ENCODE measurements at places on chromosomes 5 and 9.

- DNase-seq: no peak
Observed at GRCh38 chr9:35791297-35791921, at the start of gene NPR2. Gene NPR2 (plus strand): TSS chr9:35791591. CDS start chr9:35792409, 818 bp downstream.

DNA sequence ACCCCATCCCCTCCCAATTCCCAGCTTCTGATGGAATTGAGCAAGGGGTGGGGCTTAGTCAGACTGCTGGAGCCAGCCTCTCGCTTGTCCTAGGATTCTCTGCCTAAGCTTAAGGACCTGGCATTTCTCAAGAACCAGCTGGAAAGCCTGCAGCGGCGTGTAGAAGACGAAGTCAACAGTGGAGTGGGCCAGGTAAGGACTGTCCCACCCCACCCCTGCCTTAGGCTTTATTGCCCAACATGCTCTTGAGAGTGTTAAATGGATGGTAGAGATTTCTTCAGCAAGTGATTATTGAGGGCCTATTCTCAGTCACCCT is 1.1 kb downstream of the SLC35A4 start:
- DNase-seq: no peak

DNA sequence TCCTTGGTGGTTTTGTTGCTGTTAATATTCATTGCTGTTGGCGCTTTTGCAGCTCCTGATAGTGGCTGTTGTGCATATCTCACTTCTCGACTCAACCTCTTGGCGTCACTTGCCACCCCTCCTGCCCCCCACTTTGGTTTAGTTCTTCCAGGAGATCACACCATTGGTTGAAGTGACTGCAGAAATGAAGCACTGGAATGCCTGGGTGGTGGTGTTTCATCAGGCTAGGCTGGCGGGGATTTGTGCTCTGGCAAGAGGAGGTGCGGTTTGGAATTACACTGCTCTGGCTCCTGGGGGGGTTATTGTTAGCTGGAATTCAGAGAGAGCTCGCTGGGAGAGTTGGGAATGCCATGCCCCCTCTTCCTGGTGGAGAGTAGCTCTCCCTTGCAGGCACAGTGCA is 11.5 kb downstream of the PRRC2B start:
- DNase-seq: no peak

- no peak for DNase-seq
Observed at GRCh38 chr5:18321262-18321942, 687.1 kb downstream of the TAF11L14 start.

GRCh38 chr5:98568336-98568735 is 205.1 kb upstream of the RGMB start:
- no peak for DNase-seq

DNA sequence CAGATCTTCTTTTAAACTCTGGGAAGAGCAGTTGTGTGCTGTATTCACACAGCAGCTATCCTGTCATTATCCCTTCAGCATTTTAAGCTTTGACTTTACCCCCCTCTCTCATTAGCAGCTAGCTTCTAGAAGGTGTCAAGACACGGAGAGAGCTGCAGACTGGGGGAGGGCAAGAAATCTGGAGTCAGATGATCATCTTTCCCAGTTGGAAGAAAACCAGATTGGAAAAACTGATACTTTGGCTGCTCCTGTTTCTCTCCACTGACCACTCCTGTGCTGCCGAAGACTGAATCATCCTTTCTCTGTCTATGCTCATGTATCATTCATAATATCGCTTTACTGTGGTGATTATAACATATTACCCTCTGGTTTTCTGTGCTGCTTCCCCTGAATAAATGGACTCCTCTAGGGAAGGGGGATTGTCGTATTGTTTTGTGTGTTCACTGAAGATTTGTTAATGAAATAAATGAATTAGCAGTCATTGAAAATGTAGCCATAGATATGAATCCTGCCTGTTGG is 75.1 kb downstream of the SH3GL2 start:
- DNase-seq: no peak

- DNase-seq: no peak
Observed at GRCh38 chr9:95753762-95754465, 121.6 kb upstream of the ERCC6L2 start.

- no peak for DNase-seq
Observed at GRCh38 chr5:168285696-168286095, 5.7 kb upstream of the WWC1 start.

GRCh38 chr9:87657190-87657589 is 68.7 kb upstream of the CTSL start:
- DNase-seq: no peak

- no peak for DNase-seq
Observed at GRCh38 chr9:88776717-88777497, 214.4 kb upstream of the S1PR3 start.

GRCh38 chr5:167790462-167791260 is 500.8 kb upstream of the WWC1 start:
- no peak for DNase-seq

- DNase-seq: no peak
Observed at GRCh38 chr5:14445576-14446290, 135.9 kb upstream of the OTULINL start.

DNA sequence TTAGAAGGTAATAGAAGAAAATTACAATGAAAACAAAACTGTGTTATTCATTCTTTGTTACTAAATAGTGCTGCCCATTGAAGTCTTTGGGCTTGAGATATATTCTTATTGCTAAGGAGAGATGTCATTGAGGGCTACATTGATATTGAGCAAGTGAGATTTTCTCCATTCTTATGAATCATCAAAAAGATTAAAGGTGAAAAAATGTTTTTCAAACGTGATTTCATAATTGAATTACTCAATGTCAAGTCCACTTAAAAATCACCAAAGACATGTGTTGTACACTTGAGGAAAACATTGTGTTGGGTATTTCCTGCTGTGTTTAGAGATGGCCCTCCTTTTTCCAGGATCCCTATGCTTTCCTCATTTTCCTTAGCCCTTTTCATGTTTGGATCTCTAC is 448.1 kb downstream of the NFIB start:
- DNase-seq: no peak

- DNase-seq: peak; percentile 19
Observed at GRCh38 chr9:98795970-98796363, 388 bp downstream of the ANKS6 start.

GRCh38 chr5:146101646-146102045 is 3.7 kb downstream of the PLAC8L1 start:
- no peak for DNase-seq

DNA sequence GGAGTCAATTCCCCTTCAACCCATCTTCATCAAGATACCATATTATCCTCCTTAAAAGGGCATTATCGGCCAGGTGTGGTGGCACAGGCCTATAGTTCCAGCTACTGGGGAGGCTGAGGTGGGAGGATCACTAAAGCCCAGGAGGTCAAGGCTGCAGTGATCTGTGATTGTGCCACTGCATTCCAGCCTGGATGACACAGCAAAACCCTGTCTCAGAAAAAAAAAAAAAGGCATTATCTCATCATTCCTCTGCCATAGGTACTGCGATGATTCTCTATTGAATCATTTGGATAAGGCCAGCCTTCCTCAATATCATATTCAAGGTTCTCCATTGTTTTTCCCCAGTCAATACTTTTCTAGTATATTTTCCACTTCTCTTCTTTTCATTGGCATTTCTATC is 39.2 kb upstream of the RAB3C start:
- no peak for DNase-seq

GRCh38 chr5:74272024-74272775 is 368.3 kb downstream of the ENC1 start:
- no peak for DNase-seq

- no peak for DNase-seq
Observed at GRCh38 chr9:98193336-98193944, 1.0 kb upstream of the CORO2A start.

- DNase-seq: no peak
Observed at GRCh38 chr9:135907006-135907430, 328 bp downstream of the CAMSAP1 start.

DNA sequence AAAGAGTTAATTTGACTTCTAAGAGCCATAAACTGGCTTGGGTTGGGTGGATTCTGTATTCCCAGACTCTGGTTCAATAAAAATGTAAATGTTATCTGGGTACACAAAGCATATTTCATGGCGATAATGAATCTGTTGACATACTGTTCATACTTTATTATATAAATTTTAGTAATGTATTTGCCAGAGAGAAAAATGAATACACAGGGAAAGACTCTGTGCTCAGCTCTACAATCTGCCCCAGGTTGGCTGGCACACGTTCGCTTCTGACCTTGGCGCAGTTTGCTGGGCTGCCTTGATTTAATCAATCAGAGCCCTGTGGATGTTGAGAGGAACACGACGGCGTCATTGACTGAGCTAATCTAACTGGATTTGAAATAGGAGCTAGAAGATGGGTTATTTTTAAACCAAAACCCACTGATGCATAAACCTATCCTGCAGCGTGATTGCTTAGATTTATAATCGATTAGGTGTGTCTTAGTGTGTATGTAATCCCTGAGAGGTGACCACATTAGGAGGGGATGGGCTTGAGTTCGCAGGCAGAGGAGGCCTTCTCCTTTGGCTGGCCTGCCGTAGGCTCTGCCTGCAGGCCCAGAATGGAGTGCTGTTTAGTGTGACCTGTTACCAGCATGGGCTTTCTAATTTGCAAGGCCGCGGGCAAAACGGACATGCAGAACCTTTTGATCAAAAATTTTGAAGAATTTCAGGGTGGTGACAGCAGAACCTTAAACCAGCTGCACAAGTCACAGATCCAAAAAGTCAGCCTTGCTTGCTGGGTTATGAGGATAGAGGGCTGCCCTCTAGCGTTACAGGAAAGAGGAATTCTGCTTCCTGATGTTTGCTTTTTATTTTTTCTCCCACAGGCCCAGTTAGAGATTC is 3.9 kb upstream of the ADCY2 start:
- no peak for DNase-seq

GRCh38 chr5:125668884-125669283 is 754.3 kb upstream of the GRAMD2B start:
- no peak for DNase-seq

DNA sequence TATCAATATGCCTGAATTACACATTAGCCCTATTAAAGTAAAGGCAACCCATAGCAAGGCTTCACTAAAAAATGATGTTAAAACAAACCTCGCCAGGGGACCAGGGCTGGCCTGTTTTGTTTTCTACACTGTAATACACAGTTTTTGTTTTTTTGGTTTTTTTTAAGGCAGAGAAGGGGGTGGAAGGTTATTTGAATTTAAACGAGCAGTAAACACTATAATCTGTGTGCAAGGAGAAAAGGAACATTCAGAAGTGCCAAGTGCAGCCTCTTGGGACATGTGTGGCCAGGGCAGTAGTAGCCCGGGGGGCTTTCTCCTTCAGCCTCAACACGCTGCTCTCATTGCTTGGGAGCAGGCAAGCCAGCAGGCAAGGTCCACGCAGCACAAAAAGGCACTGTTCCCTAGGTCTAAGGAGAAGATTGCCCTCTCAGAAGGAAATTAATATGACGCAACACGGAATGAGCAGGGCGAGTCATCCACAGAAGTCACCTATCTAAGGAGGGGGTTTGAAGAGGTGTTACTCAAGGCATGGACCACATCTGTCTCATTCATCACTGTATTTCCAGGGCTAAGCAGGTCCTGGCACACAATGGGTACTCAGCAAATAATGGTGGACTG is 16.2 kb downstream of the SIL1 start:
- no peak for DNase-seq

GRCh38 chr9:91101611-91102168 is 260.0 kb downstream of the AUH start:
- peak; percentile 91 for DNase-seq

- DNase-seq: peak; percentile 30
Observed at GRCh38 chr5:35003018-35003957, 44.5 kb downstream of the AGXT2 start.

DNA sequence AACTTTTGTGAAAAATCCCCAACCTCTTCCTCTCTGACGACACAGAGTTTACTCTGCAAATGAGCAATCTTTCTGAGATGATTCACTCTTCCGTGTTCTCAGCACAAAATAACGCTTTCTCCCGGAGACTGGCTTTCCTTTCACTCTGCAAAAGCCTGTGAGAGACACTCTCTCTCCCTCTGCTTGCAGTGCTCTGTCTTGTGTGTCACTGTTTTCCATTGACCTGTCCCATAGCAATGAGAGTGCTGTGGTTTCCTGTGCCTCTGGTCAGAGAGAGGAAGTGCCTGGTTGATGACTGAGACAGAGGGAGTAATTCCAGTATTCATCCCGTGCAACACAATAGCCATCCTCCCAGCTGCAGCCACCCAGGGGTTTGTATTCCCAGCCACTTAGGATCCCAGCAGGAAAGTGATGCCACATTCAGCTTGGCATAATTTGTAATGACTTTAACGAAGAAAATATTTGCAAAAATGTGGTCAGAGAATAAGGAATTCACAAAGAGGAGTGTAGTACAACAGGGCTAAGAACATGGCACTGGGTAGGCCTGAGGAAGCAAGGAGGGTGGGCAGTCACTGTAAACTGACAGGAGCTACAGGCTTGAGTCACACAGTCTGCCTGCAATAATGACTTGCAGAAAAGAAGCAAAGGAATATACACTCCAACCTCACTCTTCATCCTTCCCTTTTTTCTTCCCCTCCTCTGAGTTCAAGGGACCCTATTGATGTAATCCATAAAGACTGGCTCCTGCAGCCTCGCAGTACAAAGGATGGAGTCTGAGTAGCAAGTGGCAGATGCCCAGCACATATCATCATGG is 463.5 kb upstream of the RGMB start:
- peak; percentile 22 for DNase-seq

DNA sequence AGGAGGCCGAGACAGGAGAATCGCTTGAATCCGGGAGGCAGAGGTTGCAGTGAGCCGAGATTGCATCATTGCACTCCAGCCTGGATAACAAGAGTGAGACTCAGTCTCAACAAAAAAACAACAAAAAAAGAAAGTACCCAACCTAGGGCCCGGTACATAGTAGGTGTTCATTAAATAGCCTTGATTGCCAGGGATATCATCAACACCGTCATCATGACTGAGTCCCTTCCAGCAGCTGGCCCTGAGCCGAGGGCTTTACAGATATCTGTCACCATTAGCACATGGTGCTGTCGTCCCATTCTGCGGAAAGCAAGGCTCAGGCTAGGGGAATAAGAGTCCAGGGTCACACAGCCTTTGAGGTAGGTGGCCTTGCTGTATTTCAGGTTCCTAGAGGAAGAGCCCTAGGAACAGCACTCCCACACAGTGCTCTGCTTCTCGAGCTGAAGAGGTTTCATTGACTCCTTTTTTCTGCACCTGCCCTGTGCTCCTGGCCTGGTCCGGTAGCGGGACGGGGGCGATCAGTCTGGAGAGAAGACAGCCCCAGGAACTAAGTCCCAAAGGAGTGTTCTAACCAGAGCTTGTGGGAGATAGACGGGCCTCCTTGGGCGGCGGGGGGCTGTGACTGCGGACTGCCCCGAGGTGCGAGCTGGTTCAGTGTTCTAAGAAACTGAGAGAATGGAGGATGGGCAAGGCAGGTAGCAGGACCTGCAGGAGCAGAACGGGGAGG is 48.2 kb downstream of the CXXC5 start:
- no peak for DNase-seq

DNA sequence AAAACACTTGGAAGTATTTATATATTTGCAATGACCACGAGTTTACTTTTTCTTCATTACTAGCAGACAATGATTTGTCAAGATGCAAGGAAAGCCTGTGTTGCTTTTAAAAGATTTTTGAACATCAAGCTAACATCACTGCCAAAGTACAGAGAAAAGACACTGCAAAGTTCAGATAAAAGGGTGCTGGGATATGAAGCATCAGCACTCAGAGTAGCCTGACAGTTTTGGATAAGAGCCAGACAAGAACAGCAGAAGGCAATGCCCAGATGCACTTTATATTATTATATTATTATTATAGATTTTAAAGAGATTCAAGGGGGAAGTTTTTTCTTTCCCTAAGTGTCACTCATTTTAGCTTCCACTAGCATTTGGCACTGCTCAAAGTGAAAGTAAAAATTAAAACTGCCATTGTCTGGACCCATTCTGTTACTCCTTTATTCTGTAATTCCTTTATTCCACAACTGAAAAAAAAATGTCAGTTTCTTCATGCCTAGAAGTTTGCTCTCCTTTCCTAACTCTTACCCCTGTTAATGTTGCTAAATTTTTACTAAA is 240.6 kb downstream of the EFNA5 start:
- no peak for DNase-seq

GRCh38 chr5:29001666-29002065 is 1963.3 kb upstream of the CDH9 start:
- DNase-seq: no peak
